Left lobe of liver (tissue), 2 donors: ENCODE measurements at places on chromosomes 2 and 18. TPM values are rescaled to one million over a fixed set of nuclear protein-coding genes. Genes with fewer than 3 reads are reported as not detected.
A peak's percentile ranks its signal among the peaks of the same experiment; 100 is the strongest.

GRCh38 chr2:64770781-64771334, 117.1 kb upstream of the SERTAD2 start:
- DNase-seq = no peak

Gene EVX2
- total RNA-seq = not detected

Gene GRHL1
- 4.7 TPM for total RNA-seq

DNA sequence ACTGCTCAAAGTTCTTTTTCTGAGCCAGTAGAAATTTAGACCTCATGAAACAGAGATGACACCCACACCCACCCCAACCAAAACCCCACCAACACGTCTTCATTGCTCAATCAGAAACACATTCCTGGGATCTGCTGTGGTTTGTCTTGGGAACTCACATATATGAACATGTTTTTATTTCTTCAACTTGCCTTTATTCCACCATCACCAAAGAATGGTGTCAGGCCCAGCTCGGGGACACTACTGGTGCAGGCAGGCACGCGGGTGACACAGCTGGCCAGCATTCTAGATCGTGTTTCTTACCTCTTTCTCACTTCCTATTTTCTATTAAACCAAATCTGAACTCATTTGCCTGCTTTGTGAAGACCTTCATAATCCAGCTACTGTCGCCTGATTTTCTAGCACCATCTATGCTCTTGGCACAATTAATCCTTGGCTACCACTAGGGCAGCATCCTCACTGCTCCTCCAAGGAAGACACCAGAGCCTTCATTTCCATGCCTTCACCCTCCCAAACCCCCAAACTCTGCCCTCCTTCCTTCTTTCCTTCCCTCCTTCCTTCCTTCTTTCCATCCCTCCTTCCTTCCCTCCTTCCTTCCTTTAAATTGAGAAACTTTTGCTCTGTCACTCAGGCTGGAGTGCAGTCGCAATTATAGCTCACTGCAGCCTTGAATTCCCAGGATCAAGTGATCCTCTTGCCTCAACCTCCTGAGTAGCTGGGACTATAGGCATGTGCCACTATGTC, 157.1 kb downstream of the BCL2 start:
- no peak for DNase-seq

GRCh38 chr2:113284476-113284875, 5.8 kb upstream of the PAX8 start:
- no peak for DNase-seq

Gene TMEM182
- total RNA-seq = 1.6 TPM

DNA sequence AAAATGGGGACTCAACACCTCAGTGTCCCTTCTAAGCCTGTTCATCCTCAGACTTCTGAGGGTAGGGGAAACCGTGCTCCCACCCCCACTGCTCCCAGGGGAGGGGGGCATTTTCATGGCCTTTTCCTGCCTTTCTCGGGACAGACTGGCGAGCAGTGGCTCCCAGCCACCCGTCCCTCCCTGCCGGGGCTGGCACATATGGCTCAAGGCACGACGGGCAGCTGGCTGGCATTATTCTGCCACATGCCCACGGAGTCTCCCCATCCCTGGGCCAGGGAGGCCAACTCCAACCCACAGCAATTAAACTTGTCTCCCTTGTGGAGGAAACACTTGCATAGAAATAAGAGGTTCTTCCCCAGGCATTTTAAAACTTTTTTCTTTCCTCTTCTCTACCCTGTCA, 148.5 kb upstream of the CBLN2 start:
- DNase-seq = no peak

DNA sequence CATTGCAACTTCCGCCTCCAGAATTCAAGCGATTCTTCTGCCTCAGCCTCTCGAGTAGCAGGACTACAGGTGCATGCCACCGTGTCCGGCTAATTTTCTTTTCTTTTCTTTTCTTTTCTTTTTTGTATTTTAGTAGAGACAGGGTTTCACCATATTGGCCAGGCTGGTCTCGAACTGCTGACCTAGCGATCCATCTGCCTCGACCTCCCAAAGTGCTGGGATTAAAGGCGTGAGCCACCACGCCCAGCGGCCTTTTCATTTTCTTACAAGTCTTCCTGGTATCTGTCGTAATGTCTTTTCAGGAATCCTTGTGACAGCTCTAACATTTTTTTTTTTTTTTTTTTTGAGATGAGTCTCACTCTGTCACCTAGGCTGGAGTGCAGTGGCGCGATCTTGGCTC, 66.4 kb upstream of the EDAR start:
- no peak for DNase-seq

Gene MSTN
- not detected for total RNA-seq

- peak; percentile 49 for DNase-seq
Measured at GRCh38 chr2:34096562-34097171, 497.6 kb upstream of the FAM98A start.

- DNase-seq = no peak
Measured at GRCh38 chr18:52228166-52228565, 111.8 kb upstream of the DCC start.

GRCh38 chr2:143519521-143519920, 390.3 kb downstream of the ARHGAP15 start:
- no peak for DNase-seq
